ENCODE measurements at places on chromosomes 13 and 19.

GRCh38 chr13:59442944-59443486 lies 720.7 kb downstream of the DIAPH3 start:
- DNase-seq, result no peak

- no peak for DNase-seq
Measured at GRCh38 chr13:97231118-97231828, 9.1 kb downstream of the MBNL2 start.

- DNase-seq, result no peak
Measured at GRCh38 chr19:28400953-28401671, 811.8 kb downstream of the UQCRFS1 start.

DNA sequence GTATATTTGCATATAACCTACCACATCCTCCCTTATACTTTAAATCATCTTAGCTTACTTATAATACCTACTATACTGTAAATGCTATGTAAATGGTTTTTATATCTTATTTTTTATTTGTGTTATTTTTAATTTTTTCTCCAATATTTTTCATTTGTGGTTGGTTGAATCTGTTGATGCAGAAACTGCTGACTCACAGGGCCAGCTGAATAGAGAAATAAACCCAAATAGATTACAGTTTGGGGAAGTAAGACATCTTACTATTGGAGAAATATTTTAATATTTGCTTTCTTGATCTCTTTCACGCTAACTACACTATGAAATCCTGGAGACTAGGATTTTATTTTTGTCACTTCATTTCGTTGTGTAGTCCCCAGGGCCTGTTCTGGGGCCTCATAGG lies 7.1 kb downstream of the SMAD9 start:
- DNase-seq, result no peak

DNA sequence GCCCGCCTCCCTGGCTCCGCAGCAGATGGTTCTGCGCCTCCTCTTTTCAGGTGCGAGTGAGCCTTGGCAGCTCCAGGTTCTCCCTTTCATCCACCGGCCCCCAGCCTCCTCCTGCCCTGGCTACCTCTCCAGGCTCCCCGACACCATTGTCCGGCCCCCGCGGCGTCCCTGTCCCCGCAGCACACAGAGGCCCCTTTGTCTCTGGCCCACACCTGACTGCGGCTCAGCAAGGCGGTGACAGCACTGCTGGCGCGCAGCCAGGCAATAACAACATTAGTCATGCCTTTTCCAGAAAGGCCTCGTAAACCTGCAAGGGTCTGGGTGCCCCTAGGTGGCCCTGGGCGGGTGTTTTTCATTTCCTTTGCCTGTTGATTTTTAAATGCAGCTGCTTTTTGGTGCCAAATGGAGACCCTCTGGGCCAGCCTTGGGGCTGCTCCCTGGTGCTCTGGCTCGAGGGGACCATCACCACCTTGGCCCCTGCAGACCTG lies 73.2 kb upstream of the MEDAG start:
- DNase-seq, result peak; percentile 95

- peak; percentile 83 for DNase-seq
Measured at GRCh38 chr19:3175781-3176714, 2.5 kb upstream of the S1PR4 start.

- no peak for DNase-seq
Measured at GRCh38 chr13:105972811-105973590, 562.5 kb downstream of the EFNB2 start.

DNA sequence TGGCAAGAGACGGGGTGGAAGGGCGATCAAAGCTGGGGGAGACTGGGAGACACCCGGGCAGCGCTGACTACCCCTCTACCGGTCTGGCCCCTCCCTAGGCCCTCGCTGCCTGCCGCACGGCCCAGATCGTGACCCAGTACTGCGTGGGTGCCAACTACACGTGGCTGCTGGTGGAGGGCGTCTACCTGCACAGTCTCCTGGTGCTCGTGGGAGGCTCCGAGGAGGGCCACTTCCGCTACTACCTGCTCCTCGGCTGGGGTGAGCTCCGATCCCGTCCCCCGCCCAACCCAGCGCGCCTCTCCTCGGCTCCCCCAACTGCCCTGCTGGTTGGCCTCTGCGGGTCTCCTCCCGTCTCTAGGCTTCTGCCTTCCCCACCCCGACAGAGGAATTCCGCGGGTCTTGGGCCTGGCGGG lies 8.8 kb downstream of the GIPR start:
- no peak for DNase-seq

DNA sequence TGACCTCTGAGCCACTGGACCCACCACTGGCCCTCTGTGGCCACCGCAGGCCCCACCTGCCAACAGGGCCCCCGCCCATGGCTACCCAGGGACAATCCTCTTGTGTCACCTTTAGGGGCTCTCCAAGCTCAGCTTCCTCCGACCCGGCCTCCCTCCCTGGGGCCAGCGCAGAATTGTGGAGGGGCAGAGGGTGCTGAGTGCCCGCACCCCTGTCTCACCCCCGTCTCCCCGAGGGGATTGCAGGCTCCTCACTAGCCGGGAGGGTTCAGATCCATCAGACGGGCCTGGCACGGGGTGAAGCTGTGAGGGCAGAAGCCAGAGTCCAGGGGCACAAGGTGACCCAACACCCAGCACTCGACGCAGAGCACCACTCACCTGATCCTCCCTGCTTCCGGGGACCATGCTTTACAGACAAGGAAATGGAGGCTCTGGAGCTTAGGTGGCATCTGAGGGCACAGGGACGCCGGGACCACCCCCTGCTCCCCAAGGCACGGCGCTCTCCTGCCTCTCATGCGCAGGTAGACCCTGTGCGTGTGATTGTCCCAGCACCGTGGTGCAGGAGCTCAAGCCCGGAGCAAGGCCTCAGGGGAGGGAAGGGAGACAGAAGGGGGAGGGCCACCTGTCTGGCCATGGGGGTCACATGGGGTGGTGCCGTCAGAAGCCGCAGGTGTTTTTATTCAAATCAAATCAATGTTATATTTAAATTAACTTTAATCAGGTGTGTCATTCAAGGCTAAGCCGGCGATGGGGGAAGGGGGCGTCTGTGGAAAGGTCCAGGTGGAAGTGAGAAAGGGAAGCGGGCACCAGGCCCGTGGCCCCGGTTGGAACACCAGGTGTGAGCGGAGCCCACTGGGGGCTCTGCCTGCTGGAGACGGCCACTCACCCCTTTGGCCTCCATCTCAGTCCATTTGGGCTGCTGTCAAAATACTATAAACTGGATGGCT lies 21.6 kb upstream of the SPACA7 start:
- no peak for DNase-seq

DNA sequence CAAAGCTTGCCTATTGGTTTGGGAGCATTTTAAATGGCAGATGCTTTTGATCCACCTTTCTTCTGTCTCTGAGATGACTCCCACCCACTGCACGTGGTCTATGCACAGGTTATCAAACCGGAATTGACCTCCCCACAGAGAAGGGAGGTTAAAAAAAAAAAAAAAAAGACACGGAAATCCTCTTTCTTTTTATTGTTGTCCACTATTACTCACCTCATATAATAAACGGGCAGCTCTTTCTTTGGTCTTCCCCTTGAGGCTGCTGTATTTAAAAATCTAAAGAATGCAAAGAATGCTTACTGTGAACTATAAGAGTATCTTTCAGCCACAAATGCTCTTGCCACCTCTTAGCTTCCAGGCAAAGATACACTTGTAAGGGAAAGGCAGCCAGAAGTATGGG lies 329.7 kb downstream of the NDFIP2 start:
- no peak for DNase-seq

DNA sequence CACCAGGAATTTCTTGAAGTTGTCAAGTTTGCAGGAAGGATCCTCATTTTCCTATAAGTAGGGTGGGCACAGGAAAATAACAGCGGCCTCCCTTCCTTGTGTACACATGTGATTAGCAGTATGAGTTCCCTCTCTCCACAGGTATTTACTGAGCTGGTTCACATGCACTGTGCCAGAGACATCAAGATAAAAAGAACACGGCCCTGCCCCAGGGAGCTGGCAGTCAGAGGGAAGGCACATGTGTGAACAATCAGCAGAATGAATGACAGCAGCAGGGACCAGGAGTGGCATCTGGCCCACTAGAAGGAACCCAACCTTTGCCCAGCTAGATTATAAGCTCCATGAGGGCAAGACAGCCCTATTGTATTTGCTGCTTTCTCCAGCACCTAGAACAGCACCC lies 13.9 kb downstream of the DOCK9 start:
- DNase-seq, result peak; percentile 34

DNA sequence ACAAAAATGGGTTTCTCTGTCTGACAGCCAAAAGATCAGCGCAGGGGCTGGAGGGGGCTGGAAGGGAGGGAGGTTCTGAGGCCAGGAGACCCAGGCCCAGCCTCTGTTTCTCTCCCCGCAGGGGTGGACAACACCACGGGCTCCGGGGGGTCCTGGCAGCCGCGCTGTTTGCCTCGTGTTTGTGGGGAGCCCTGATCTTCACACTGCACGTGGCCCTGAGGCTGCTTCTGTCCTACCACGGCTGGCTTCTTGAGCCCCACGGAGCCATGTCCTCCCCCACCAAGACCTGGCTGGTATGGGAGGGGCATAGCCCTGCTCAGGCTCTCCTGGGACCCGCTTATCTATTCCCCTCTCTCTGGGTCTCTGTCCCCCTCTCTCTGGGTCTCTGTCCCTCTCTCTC lies 9.6 kb downstream of the CPT1C start:
- DNase-seq, result no peak

All from prostate gland (tissue), 2 donors.